ENCODE measurements at places on chromosomes 6 and 20.

- DNase-seq = no peak
Observed at GRCh38 chr6:15305909-15306308, 60.0 kb downstream of the JARID2 start.

GRCh38 chr20:53205046-53205445 lies 232.9 kb downstream of the TSHZ2 start:
- DNase-seq = no peak

DNA sequence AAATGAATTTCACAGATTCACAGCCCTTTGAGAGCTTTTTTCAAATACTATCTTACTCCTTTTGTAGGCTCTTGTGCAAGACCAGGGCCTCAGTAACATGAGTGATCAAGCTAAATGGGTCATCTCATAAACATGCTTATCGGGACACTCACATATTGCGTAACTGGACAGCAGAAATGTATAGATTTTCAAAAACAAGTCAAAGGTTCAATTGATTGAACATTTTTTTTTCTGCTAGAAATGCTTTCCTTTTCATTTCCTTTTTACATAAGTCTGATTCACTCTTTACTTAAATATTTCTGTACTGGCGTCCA lies 8.7 kb upstream of the SALL4 start:
- DNase-seq = no peak

GRCh38 chr20:21113697-21114096 lies 7.5 kb upstream of the LINC00237 start:
- no peak for DNase-seq

DNA sequence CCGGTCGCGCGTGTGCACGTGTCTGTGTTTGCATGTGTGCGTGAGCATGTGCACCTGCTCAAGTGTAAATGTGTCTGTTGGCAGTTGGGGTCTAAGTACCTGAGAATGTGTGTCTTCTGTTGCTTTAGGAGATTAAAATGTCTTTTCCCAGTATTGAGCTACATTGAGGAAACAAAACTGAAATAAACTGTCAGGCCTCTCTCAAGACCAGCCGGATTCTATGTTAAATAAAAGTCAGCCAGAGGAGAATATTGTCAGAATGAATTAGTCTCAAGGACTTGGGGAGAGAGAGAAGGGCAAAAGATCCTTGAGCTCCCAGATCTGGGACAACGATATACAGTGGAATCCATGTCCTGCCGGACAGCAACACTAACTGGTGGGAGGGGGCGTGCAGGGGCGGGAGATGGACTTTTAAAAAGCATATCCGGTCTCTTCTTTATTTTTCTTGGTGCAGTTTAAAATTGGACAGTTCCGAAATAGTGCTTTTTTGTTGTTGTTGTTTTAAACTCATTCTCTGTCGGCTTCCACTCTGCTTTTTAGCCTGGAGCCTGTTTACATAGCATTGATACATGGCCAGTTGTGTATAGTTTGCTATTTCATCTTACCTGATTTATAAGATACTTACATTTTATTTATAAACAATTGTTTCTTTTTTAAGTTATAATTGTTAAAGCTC lies 3.3 kb upstream of the TBX18 start:
- no peak for DNase-seq

- no peak for DNase-seq
Observed at GRCh38 chr6:129903082-129903481, 42.0 kb upstream of the TMEM244 start.

DNA sequence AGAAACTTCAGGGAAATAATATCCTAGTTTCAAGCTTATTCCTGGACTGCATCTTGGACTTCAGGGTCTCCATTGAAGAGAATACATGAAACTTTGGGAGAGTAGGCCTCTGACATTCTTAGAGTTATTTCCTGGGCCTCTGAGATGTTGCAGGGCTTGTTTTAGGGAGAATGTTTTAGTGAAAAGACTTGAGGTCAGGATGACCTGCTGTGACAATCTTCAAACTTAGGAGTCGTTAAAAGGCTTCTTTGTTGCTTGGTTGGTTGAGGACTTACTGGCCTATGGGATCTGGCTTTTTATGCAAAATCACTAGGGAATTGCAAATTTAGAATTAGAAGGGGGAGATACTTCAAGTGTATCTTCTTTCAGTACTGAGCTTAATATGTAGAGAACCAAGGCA lies 613.2 kb upstream of the FLRT3 start:
- DNase-seq = no peak

DNA sequence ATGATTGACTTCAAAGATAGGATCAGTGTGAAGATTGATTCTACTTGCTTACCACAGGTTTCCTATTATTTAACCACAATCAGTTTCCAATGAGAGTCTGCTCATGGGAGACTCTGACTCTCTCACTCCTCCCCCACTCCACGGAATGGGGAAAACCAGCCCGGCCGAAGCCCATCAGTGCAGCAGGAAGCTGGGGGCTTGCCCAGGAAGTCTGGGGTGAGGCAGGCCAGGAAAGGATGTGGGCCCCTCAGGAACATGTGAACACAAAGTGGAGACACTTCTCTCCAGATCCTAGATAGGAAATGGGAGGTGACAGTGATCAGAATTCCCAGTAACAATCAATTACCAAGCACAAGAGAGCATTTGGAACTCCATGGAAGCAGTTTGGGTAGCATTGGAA lies 144.2 kb downstream of the TTLL2 start:
- DNase-seq = no peak

- DNase-seq = no peak
Observed at GRCh38 chr6:161963634-161964234, 689.9 kb upstream of the AGPAT4 start.

GRCh38 chr20:32622585-32623468 lies 37.7 kb upstream of the NOL4L start:
- no peak for DNase-seq

GRCh38 chr6:170128811-170129681 lies 161.8 kb downstream of the DLL1 start:
- no peak for DNase-seq

- DNase-seq = no peak
Observed at GRCh38 chr6:149871182-149871581, 7.0 kb upstream of the LRP11 start.

DNA sequence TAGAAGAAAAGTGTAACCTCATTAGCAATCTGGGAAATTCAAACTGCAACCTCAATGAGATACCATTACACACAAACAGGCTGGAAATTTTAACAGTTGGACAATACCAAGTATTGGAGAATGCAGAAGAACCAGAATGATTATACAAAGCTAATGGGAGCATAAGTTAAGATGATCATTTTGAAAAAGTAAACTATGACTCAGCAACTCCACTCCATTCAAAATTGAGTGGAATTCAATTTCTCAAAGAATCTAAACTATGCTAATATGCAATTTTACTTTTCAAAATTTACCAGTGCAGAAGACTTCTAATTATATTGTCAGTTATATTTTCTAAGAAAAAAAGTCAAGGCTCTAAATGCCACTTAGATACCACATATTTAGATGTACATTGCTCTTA lies 17.2 kb downstream of the GPLD1 start:
- no peak for DNase-seq

DNA sequence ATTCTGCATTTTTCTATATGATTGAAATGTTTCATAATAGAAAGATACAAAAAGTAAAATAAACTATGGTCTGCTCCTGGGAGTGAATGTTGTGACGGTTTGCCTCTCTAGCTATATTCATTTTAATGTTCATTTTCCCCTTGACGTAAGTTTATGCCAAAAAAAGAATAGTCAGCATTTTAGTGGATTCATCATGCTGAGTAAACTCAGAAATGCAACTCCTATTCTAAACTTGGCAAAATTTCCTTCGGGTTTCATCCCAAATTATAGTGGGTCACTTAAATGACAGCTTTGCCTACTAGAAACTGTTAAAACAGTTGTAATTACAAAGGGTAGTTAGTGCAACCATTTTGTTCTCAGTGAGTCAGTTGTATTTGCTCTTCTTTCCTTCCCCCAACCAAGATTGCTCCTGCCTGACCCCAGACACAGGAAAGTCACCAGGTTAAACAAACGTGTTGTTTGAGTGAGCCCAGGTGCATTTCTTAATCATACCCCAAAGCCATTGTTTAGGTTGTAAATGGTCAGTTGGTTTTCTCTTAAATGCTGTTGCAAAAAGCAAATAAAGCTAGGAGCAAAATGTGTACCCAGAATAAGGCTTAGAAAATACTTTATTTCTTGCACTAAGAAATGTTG lies 482.3 kb upstream of the SOX4 start:
- DNase-seq = no peak

DNA sequence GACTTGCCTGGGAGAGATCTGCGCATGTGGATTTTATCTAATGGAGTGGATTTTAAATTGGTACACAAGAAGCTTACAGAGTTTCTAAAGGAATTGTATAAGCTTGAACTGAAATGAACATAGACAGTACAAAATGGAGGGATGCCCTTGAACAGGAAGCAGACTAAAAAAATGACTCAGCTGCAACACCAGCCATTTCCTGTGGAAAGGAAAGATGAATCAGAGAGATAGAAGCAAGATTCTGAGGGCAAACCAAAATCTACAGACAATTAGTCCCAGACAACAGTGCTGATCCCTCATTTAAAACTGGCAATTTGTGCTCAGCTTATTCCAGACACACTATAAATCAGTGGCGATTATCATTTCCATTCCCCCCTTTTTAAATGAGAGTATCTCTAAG lies 114.6 kb upstream of the TCF21 start:
- no peak for DNase-seq
